ENCODE measurements at places on chromosomes 5 and 9. TPM values are rescaled to one million over a fixed set of nuclear protein-coding genes. Genes with fewer than 3 reads are reported as not detected.

Gene LCN1
- not detected for total RNA-seq

Gene CAVIN4
- 0.08 TPM for total RNA-seq

Gene OR5C1
- not detected for total RNA-seq

Gene DND1
- total RNA-seq = 0.44 TPM

Gene PCDHB4
- 0.52 TPM for total RNA-seq

Gene LOX
- total RNA-seq = 6.6 TPM

Gene FIBCD1
- total RNA-seq = 0.20 TPM

Gene CDKN2B-AS1
- 1.0 TPM for total RNA-seq

Gene GOLGA1
- 17.6 TPM for total RNA-seq

Gene TEX48
- not detected for total RNA-seq

Gene TAF11L11
- not detected for total RNA-seq

Gene FOXI1
- total RNA-seq = 0.16 TPM

Gene TAS2R1
- not detected for total RNA-seq

Gene TAF11L10
- not detected for total RNA-seq

Gene NR2F1
- total RNA-seq = 2.7 TPM

Gene STPG3
- total RNA-seq = not detected

Gene PCDHB5
- total RNA-seq = 0.40 TPM

Gene HTR1A
- not detected for total RNA-seq

Gene MRPS27
- total RNA-seq = 63.2 TPM

Gene CBY3
- total RNA-seq = not detected

Gene TEK
- 1.9 TPM for total RNA-seq

Gene GGTA1
- 7.1 TPM for total RNA-seq

Gene EDIL3
- 4.9 TPM for total RNA-seq

Gene PANK3
- total RNA-seq = 57.7 TPM

Gene TUSC1
- 7.9 TPM for total RNA-seq

Gene HK3
- total RNA-seq = 1.4 TPM

Gene ARHGEF28
- total RNA-seq = 7.8 TPM
